ENCODE measurements at places on chromosomes 12 and 14. TPM values are rescaled to one million over a fixed set of nuclear protein-coding genes. Genes with fewer than 3 reads are reported as not detected.

LRFN5 gene
- total RNA-seq = 7.9 TPM

CMA1 gene
- not detected for total RNA-seq

- no peak for DNase-seq
These were observed 359.2 kb upstream of the ATP2B1 start for GRCh38 chr12:90067791-90068190.

GRCh38 chr12:108374596-108375320, 35.6 kb upstream of the CMKLR1 start:
- DNase-seq = no peak

DNA sequence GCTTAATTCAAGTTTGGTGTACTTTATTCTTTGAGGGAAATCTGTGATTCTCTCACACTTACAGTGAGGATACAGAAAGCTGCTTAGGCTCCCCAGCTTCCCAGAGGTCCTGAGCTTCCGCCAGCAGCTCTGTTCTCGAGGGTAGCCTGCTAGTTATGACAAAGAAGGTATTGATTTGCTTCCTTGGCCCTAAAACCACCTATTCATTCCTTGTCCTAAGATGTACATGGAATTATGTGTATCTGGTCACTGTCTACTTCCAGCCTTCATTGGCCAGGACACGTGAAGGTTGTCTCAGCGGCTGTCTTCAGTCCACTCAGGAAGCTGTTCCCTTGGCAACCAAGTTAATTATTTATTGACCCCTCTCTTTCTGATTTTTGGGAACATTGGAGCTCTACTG, 55.7 kb downstream of the GALNT8 start:
- no peak for DNase-seq

GRCh38 chr12:110677206-110677911, 11.6 kb downstream of the HVCN1 start:
- DNase-seq = peak; percentile 20

- no peak for DNase-seq
These were observed 541.6 kb downstream of the TMEM121 start for GRCh38 chr14:106067935-106068334.

GRCh38 chr12:30243426-30243825, 452.2 kb downstream of the IPO8 start:
- no peak for DNase-seq

DNA sequence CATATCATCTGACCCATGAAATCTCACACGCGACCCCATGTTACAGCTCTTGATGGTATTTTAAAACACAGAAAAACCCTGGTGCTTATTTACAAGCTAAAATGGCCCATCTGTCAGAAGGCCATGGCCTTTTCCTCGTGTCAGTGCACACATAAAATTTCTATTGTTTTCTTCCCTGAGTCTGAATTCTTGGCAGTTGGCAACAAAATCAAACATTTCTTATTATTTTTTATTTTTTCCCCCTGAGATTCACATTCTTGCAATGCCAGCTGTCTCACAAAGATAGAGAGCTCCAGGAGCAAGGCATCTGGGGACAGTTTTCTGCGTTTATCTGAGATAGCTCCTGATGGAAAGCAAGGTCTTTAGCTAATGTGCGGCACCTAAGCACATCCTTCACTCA, 818.1 kb upstream of the TMEM132C start:
- no peak for DNase-seq

Data from umbilical cord (tissue), 2 donors.